ENCODE measurements at places on chromosomes 4 and X. TPM values are rescaled to one million over a fixed set of nuclear protein-coding genes. Genes with fewer than 3 reads are reported as not detected.

The ADGRG4 gene
- total RNA-seq: not detected

The AR gene
- total RNA-seq: 0.75 TPM

The CLGN gene
- total RNA-seq: 0.09 TPM

The SMIM10L2A gene
- 0.38 TPM for total RNA-seq

The C4orf50 gene
- total RNA-seq: not detected

The SPANXB1 gene
- not detected for total RNA-seq

The CDKL2 gene
- total RNA-seq: under 0.01 TPM

The CT47B1 gene
- total RNA-seq: not detected

The ANKRD37 gene
- 4.6 TPM for total RNA-seq

The SLC34A2 gene
- total RNA-seq: not detected

The PRSS12 gene
- 0.56 TPM for total RNA-seq

The GABRA4 gene
- not detected for total RNA-seq

The SYNPO2 gene
- 0.85 TPM for total RNA-seq

The RNF175 gene
- not detected for total RNA-seq

The TLR6 gene
- 1.1 TPM for total RNA-seq

The JCHAIN gene
- not detected for total RNA-seq

The GPRASP2 gene
- 16.0 TPM for total RNA-seq

The RENBP gene
- 2.1 TPM for total RNA-seq

The GABRG1 gene
- not detected for total RNA-seq

The PLXNB3 gene
- 5.5 TPM for total RNA-seq

The DDX53 gene
- not detected for total RNA-seq

The SLC49A3 gene
- total RNA-seq: 3.3 TPM

The KANTR gene
- 5.2 TPM for total RNA-seq

The NSUN7 gene
- total RNA-seq: under 0.01 TPM

The PLAC8 gene
- 0.09 TPM for total RNA-seq

The PAGE5 gene
- total RNA-seq: not detected

The CT45A1 gene
- total RNA-seq: not detected

The LANCL3 gene
- total RNA-seq: 0.81 TPM

The CHM gene
- total RNA-seq: 17.4 TPM

All from endothelial cell of coronary artery (primary cell).